Stimulated activated CD4-positive, alpha-beta T cell treated with anti-CD3 and anti-CD28 coated beads, Interleukin-4, amount 100 ng/mL, for 1 hour (primary cell): ENCODE measurements at places on chromosomes 4 and X.

GRCh38 chrX:110280954-110281353 is 36.9 kb downstream of the AMMECR1 start:
- DNase-seq: no peak

GRCh38 chrX:38277802-38278201 is 49.5 kb downstream of the RPGR start:
- no peak for DNase-seq

DNA sequence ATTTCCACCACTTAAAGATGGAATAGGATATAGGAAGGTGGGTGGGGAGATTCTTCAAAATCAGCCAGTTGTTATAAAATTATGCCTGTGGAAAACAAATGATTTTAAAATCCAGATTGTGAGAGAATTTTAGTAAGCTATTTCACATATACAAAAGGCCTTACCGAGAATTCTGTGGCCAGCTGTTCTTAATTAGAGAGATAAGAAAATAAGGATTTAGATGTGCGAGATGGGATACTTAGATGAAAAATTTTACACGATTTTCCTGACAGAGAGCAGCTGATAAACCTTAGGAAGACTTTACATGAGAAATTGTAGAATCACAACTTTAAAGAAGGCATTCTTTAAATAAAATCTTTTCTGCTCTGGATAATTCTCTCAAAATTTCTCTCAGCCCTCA is 94.5 kb upstream of the IQCM start:
- DNase-seq: no peak

DNA sequence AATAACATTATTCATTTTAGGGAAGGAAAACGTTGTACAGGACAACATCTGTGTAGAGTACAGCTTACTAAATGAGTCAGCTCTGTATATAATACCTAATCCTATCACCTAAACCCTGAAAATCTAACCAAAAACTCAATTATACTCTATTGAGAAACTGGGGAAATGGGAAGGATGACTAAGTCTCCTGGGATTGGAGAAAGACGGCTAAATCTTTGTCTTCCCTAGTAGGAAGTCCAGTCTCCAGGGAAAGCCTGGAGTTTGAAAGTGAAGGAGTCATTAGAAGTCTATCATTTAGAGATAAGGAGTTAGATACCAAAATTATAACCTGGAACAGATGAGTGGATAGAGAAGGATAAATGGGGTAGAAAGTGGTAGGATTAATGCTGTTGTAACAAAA is 286.5 kb downstream of the STK32B start:
- DNase-seq: no peak

GRCh38 chr4:46924789-46925529 is 15.9 kb upstream of the COX7B2 start:
- DNase-seq: no peak

- DNase-seq: peak; percentile 41
These were observed 53.8 kb upstream of the OTUD4 start for GRCh38 chr4:145234091-145234706.

GRCh38 chr4:57048590-57049304 is 61.4 kb downstream of the IGFBP7 start:
- no peak for DNase-seq

- no peak for DNase-seq
These were observed 38.9 kb downstream of the NUDT9 start for GRCh38 chr4:87461281-87461700.
